ENCODE measurements at places on chromosomes 6 and 20.

DNA sequence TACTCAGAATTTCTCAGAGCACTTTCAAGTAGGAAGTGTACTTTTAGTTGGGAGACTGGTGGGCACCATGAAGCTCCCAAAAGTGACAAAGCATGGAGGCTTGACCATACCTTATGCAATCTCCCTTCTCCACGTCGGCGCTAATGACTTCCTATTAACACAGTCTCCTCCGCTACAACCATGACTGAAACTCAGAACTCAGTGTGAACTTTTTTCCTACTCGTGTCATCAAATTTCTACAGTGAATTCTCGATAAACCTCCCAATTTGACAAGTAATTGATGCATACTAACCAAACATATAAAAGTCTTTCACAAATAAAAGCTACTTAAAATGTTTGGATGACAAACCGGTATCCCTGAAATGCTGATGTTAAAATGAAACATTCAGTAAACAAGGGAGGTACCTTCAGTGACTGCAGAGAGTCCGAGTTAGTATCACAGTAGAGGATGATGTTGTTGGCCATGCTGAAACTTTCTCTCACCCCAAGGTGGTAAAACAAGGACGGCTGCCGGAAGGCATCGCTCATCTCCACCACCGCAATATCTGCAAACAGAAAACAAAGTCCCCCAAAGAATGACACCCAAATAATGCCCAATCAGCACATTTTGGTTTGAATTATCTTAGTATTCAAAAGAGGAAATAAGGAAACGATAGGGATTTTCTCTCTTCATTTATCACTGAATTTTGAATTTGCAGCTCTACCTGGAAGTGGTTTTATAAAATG lies 72.1 kb downstream of the MAP3K5 start:
- DNase-seq, result no peak

DNA sequence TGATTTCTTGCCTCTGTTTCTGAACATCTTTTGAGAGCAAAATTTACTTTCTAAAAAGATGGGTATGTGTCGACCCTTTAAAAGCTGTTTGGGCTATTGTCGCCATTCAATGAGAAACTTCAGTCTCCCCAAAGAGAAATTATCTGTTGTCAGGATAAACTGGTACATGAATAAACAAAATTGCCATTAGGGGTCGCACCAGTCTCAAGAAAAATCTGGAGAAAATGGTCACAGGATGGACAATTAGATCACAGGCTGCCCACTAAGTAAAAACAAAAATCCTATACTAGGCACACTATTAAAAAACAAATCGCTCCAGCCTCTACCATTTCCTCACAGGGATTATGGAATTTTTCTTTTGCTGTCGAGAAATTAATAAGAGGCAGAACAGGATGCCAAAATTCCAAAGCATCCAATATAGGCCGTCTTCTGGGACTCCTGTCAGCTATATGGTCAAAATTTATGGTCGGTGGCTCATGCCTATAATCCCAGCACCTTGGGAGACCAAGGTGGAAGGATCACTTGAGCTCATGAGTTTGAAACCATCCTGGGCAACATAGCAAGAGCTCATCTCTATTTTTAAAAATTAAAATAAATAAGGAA lies 5.5 kb upstream of the HLA-E start:
- peak; percentile 76 for DNase-seq

- DNase-seq, result no peak
Observed at GRCh38 chr20:56274156-56274555, 25.6 kb downstream of the MC3R start.

GRCh38 chr6:93248631-93249030 lies 170.7 kb downstream of the EPHA7 start:
- no peak for DNase-seq

- no peak for DNase-seq
Observed at GRCh38 chr20:62313460-62314338, 10.9 kb downstream of the ADRM1 start.

GRCh38 chr6:53031281-53031680 lies 33.9 kb upstream of the FBXO9 start:
- DNase-seq, result no peak

Measured in erythroblast (primary cell).